ENCODE measurements at places on chromosomes 11 and 22. TPM values are rescaled to one million over a fixed set of nuclear protein-coding genes. Genes with fewer than 3 reads are reported as not detected.
A peak's percentile ranks its signal among the peaks of the same experiment; 100 is the strongest.

- DNase-seq: no peak
These were observed 104.6 kb downstream of the SIK3 start for GRCh38 chr11:116993599-116993998.

- no peak for DNase-seq
These were observed 167.0 kb upstream of the NECTIN1 start for GRCh38 chr11:119895981-119896380.

- DNase-seq: no peak
These were observed 8.0 kb downstream of the MRTFA start for GRCh38 chr22:40628354-40629042.

DNA sequence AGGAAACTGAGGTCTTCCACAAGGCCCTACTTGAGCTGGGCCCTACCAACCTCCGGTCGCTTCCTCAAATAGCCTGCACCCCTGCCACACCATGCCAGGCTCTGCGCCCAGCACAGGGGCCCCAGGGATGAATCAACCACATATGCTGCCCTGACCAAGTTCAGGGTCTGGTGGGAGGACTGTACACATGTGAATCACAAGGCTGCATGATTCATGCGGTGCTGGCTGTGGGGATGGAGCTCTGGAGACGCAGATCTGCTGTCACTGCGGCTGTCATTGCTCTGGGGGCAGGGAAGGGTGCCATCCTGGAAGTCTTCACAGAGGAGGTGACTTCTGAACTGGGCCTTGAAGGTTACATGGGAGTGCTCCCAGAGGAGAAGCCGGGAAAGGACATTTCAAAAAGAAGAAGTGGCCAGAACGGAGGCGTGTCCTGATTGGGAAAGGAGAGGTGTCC is 21.5 kb downstream of the CYTH4 start:
- DNase-seq: peak; percentile 54

- no peak for DNase-seq
These were observed 3.6 kb upstream of the APOBEC3A start for GRCh38 chr22:38953577-38954413.

DNA sequence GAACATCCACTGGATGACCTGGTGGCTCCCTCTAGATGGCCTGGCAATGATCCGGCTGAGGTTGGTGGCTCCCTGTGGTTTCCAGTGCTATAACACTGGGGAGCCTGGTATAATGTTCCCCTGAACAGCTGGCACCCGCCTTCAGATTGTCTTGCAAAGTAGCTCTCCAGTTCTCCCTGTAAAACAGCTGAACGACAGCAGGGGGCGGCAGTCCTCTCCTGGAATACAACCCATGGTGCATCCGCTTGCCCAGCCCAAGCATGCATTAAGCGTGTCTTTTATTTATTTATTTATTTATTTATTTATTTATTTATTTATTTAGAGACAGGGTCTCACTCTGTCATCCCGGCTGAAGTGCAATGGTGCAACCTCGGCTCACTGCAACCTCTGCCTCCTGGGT is 258.9 kb downstream of the BUD13 start:
- DNase-seq: peak; percentile 77

- DNase-seq: no peak
These were observed 5.8 kb downstream of the TECTA start for GRCh38 chr11:121106812-121107211.

The TRIM48 gene
- 3.0 TPM for total RNA-seq

The YWHAH gene
- 130 TPM for total RNA-seq

The PATE1 gene
- total RNA-seq: not detected

Data from SK-MEL-5 (cell line).